ENCODE measurements at places on chromosomes 12 and 14. TPM values are rescaled to one million over a fixed set of nuclear protein-coding genes. Genes with fewer than 3 reads are reported as not detected.

The RGS6 gene
- total RNA-seq: 3.5 TPM

The PCED1B gene
- not detected for total RNA-seq

GRCh38 chr14:77189479-77189878 lies 7.9 kb downstream of the TMEM63C start:
- no peak for DNase-seq
- no peaks in the 10 kb centered on the region for H3K4me1 ChIP-seq
- H3K4me3 ChIP-seq: no peak overlapping the region
- no peaks in the 10 kb centered on the region for H3K36me3 ChIP-seq

The GALNT16 gene
- total RNA-seq: 2.2 TPM

The PAX9 gene
- not detected for total RNA-seq

The GAPDH gene
- total RNA-seq: 1,242 TPM

GRCh38 chr14:77151918-77152588 lies 10.5 kb upstream of the ZDHHC22 start:
- H3K27me3 ChIP-seq: peaks cover 62% of the 10 kb centered on the region
- H3K4me1 ChIP-seq: no peaks in the 10 kb centered on the region

- no peaks in the 10 kb centered on the region for H3K27me3 ChIP-seq
- H3K4me1 ChIP-seq: peaks cover 27% of the 10 kb centered on the region
- no peak for DNase-seq
- no peak overlapping the region for H3K4me3 ChIP-seq
- H3K36me3 ChIP-seq: no peaks in the 10 kb centered on the region
- H3K27ac ChIP-seq: no peak overlapping the region
These were observed 7.6 kb downstream of the ZBTB42 start for GRCh38 chr14:104808456-104808855.

- H3K36me3 ChIP-seq: no peaks in the 10 kb centered on the region
- peaks cover 13% of the 10 kb centered on the region for H3K4me1 ChIP-seq
- no peak overlapping the region for H3K4me3 ChIP-seq
- H3K27ac ChIP-seq: no peak overlapping the region
These were observed 42.3 kb downstream of the PDE6H start for GRCh38 chr12:15015121-15015520.

- no peaks in the 10 kb centered on the region for H3K27me3 ChIP-seq
- no peak overlapping the region for H3K27ac ChIP-seq
- H3K36me3 ChIP-seq: no peaks in the 10 kb centered on the region
- DNase-seq: peak; percentile 53
- no peak overlapping the region for H3K4me3 ChIP-seq
- no peaks in the 10 kb centered on the region for H3K4me1 ChIP-seq
These were observed 382.5 kb upstream of the ATP2B1 start for GRCh38 chr12:90090929-90091651.

The DGLUCY gene
- 54.3 TPM for total RNA-seq

- H3K27me3 ChIP-seq: no peaks in the 10 kb centered on the region
- peaks cover 15% of the 10 kb centered on the region for H3K4me1 ChIP-seq
- H3K36me3 ChIP-seq: no peaks in the 10 kb centered on the region
- peak; percentile 94 for DNase-seq
- H3K27ac ChIP-seq: no peak overlapping the region
- H3K4me3 ChIP-seq: no peak overlapping the region
These were observed 10.9 kb downstream of the LRTM2 start for GRCh38 chr12:1830981-1831963.

The IFNG-AS1 gene
- total RNA-seq: not detected

DNA sequence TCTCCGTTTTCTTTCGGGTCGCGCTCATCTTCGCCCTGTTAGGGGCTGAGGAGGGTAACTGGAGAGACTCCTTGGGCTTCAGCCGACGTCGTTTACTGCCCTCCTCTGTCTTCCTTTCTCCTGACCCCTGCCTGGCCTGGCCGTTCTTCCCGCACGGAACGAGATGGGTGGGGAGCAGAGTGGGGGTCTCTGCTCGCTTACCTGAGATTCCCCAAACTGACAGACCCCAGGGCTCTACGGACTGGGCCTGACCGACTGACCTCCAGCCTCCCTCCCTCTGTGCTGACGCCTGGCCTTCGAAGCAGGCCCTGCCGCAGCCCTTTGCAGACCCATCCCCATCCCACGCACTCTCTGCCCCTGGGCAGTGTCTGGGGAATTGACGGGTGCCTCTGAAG lies 439 bp downstream of the GOLGA5 start:
- peak overlapping the region; percentile 89 for H3K27ac ChIP-seq
- peaks cover 11% of the 10 kb centered on the region for H3K4me1 ChIP-seq
- no peaks in the 10 kb centered on the region for H3K27me3 ChIP-seq
- H3K36me3 ChIP-seq: peaks cover 22% of the 10 kb centered on the region
- peak overlapping the region; percentile 98 for H3K4me3 ChIP-seq

Data from stomach (tissue), 19 donors.